GM06990 (cell line): ENCODE measurements at places on chromosomes 12 and 14.

DNA sequence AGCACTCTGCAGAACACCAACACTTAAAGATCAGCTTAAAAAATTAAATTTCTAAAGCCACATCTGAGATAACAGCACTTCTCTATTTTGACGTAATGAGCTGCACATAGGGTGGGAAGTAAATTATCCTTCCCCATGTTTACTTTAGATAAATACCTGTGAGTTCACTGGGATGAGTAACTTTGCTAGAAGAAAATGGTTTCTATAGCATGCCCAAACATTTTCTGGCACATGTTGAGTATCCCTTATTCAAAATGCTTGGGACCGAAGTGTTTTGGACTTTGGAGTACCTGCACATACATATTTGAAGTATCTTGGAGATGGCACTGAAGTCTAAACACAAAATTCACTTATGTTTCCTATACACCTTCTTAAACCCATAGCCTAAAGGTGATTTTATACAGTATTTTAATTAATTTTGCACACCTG, 6.6 kb downstream of the SLC38A2 start:
- no peak for DNase-seq

- DNase-seq, result no peak
These were observed 54.3 kb downstream of the MOK start for GRCh38 chr14:102250636-102251035.

DNA sequence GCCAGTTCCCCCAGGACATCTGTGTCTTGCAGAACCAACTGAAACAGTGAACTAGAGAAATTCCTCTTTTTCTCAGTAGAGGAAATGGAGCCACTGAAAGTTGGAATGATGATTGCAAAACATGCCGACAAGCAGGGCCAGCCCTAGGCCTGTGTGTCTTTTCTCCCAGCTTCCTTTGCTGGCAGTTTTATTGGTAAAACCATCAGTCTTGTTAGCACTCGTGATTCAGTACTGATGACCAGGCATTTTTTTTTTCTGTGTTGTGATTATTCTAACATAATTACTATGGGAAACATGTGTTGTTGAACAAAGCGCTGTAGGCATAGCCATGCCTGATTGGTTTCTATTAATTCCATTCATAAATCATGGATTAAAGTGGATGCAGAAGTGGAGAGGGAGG, 620.7 kb downstream of the AACS start:
- no peak for DNase-seq

GRCh38 chr14:102838501-102838900, 61.3 kb downstream of the TRAF3 start:
- DNase-seq, result no peak

DNA sequence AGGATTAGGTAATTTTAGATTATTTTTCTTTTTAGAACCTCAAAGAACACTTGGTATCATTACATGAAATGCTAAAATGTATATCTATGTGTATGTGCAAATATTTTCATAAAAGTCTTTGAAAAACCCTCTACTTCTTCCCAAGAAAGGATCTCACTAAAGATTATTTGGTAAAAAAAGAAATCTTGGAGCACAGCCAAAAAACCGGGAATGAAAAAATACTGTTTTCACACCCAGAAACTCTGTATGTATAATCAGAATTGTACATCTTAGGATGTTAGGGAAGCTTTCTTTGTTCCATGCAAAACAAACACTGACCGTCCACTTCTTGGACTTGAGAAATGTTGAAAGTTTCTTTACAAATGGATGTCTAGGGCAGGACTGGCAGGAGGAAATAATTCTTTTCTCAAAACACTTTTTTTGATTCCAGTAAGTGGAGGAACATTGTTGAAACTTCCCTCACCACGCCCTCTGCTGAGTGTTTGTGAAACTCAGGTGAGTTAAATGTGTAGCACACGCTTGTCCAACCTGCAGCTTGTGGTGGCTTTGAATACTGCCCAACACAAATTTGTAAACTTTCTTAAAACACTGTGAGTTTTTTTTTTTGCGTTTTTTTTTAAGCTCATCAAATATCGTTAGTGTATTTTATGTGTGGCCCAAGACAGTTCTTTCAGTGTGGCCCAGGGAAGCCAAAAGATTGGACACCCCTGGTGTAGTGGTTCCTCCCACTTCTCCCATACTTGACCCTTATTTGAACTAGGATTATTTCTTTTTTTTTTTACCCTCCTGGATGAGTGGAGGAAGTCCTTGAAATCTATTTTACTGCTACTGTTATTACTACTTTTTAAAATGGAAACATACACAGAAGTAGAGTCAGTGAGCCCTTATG, 26.6 kb downstream of the FBXO34 start:
- no peak for DNase-seq

DNA sequence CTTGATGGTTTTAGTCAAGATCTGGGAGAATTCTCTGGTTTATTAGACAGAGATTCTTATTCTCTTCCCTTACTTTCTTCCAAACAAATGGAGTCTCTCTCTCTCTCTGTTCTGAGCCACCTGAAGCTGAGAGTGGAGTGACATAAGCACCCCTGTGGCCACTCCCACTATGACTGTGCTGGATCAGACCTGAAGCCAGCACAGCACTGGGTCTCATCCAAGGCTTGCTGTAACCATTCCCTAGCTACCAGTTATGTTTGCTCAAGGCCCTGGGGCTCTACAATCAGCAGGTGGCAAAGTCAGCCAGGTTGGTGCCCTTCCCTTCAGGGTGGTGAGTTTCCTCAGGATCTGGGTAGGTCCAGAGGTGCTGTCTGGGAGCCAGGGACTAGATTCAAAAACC, 568.5 kb downstream of the AACS start:
- DNase-seq, result no peak
